GM13976 (cell line): ENCODE measurements at places on chromosomes 3 and 15.

DNA sequence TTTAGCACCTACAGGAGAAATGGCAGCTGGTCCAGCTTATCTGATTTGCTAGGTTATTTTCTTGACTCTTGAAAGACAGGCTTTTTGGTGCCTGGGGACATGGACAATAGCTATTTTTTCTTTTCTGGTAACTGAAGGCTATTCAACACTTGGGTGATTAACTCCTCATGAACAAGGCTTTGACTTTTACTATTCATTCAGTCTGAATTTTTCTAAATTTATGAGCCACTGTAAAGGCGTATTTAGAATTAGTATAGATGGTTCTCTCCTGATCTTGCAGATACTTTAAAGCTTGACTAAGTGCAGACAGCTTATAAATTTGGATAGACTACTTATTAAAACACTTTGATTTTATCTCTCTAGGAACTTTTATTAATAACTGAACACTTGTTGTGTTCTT is 18.4 kb upstream of the GFM1 start:
- no peak for DNase-seq

GRCh38 chr15:78372880-78373279 is 32.7 kb downstream of the CRABP1 start:
- DNase-seq, result no peak

- DNase-seq, result no peak
Measured at GRCh38 chr3:148093753-148094152, 604.0 kb upstream of the AGTR1 start.

GRCh38 chr3:127606981-127607595 is 8.9 kb downstream of the MCM2 start:
- DNase-seq, result no peak

DNA sequence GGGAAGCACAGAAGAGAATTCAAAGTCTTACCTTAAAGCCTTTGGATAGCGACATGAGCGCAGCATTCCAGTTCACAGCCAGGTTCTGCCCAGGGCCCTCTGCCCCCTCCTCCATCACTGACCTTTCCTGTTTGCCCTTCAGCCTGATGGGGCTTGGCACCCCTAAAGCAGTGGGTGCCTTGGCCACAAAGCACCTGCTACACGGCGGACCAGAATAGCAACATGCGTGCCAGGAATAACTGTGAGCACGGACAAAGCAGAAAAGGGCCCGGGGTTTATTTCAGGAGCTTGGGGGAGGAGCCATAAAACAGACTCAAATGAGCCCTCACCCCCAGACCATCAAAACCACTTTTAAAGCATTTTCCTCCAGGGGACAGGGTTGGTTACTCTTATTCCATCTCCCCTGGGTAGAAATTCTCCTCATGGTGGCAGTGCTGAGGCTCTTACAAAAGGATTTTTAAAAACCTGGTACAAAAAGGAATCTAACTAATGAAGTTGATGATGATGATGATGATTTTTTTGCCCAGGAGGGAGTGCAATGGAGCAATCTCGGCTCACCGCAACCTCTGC is 135.4 kb downstream of the KLF13 start:
- DNase-seq, result no peak

- DNase-seq, result no peak
Measured at GRCh38 chr3:126663750-126664149, 8.8 kb upstream of the TXNRD3 start.

- no peak for DNase-seq
Measured at GRCh38 chr15:98727115-98728040, 79.0 kb downstream of the IGF1R start.

GRCh38 chr3:9508781-9509180 is 44.8 kb downstream of the LHFPL4 start:
- no peak for DNase-seq

DNA sequence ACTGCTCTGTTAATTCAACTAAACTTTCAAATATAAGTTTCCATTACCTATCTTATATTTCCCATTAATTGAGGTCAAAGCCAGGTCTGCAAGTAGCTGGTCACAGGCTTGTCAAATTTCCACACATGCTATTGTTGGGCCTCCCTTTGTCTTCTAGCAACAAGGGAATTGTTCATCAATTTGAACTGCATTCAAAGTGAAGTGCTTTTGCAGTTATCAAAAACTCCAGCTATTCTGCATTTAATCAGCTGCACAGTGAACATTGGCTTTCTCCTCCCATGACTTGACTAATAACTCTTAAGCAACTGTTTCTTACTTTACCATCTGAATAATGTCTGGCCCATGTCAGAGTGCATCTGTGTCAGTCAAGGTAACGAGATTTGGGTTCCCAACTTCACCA is 198.4 kb downstream of the KCNH8 start:
- DNase-seq, result no peak

DNA sequence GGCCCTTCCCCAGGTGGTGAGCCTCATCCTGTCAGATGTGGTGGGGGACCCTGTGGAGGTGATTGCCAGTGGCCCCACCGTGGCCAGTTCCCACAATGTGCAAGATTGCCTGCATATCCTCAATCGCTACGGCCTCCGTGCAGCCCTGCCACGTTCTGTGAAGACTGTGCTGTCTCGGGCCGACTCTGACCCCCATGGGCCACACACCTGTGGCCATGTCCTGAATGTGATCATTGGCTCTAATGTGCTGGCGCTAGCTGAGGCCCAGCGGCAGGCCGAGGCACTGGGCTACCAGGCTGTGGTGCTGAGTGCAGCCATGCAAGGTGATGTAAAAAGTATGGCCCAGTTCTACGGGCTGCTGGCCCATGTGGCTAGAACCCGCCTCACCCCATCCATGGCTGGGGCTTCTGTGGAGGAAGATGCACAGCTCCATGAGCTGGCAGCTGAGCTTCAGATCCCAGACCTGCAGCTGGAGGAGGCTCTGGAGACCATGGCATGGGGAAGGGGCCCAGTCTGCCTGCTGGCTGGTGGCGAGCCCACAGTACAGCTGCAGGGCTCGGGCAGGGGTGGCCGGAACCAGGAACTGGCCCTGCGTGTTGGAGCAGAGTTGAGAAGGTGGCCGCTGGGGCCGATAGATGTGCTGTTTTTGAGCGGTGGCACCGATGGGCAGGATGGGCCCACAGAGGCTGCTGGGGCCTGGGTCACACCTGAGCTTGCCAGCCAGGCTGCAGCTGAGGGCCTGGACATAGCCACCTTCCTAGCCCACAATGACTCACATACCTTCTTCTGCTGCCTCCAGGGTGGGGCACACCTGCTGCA is 4.8 kb downstream of the GLYCTK start:
- DNase-seq, result no peak

DNA sequence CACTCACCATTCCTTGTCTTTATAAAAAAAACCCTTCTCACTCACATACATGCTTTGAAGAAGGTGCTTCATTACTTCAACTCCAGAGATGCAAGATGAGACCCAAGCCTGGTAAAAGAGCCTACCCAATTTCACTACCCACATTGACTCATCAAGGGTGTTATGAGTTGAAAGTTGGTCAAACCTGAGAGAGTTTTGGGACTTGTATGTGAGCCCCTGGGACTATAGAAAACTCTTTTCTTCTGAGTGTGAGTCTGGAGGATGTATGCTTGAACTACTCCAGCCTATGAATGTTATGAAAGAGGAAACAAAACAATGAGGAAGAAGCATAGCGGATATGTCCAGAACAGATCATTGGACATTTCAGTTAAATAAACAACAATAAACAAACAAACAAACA is 106.5 kb upstream of the SATB1 start:
- no peak for DNase-seq

- no peak for DNase-seq
Measured at GRCh38 chr3:183444748-183445147, 16.3 kb upstream of the MCF2L2 start.

DNA sequence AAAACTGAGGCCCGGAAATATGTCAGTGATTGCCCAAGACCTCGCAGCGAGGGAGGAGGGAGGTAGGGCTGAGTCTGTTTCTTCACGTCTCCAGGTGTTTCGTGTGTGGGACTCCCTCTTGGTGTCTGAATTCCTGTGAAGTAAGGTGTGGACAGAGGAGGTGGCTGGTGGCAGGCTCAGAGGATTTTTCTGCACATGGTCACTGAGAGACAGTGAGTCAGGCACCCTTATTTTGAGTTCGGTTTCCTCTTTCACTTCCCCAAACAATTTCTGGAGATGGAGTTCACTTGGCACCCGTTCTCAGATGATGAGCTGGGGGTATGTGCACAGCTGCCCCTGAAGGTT is 46.3 kb upstream of the VPS8 start:
- no peak for DNase-seq

- no peak for DNase-seq
Measured at GRCh38 chr3:3086239-3086638, 23.9 kb downstream of the IL5RA start.

GRCh38 chr3:37811625-37812498 is 49.8 kb upstream of the CTDSPL start:
- no peak for DNase-seq

DNA sequence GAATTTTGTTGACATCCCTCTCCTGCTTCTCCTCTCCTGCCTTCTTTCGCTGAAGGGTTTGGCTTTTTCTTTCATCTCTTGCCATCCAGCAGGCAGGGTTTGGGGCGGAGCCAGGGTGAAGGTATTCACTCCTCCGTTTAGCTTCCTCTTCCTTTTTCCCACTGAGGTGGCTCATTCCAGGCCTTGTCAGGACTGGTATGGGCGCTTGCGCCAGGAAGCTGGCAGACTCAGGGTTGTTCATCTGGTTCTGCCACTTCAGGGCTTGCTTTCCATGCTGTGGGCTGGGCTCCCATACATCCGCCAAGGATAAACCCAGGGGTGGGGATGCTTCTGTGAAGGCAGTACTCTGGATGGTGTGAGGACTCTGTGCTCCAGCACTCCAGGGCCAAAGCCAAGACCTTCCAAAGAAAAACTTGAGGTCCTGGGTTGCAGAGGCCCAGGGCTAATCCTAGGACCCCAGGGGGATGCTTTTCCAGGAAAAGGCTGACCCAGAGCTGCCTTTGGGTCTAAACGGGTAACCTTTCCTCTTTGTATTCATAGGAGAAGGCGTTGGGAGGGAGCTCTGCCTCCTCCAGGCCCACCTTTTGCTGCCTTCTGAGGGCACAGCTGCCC is 7.7 kb upstream of the AMOTL2 start:
- no peak for DNase-seq

- no peak for DNase-seq
Measured at GRCh38 chr3:141735770-141736465, 2.2 kb upstream of the RNF7 start.

- DNase-seq, result no peak
Measured at GRCh38 chr3:138310494-138310893, 19.2 kb downstream of the NME9 start.

DNA sequence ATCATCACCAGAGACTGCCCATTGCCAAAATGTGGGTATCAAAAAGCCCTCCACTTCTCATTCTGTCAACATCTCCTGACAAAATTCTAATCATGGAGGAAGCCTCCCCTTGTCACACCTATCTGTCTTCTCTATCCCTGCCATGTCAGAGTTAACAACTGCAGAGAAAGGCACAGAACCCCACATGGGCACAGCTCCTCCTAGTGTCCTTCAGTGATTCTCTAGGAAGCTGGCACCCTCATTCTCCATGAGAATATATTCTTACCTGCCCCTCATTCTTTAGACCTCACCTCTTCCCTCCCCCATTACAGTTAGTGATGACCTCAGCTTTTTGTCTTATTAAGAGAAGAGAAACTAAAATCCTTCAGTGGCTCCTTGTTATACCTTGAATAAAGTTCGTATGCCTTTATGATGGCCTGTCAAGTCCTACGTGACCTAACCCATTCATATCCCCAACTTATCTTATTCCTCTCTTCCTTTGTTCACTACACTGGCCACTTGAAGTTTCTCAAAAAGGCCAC is 44.6 kb downstream of the NME9 start:
- no peak for DNase-seq

DNA sequence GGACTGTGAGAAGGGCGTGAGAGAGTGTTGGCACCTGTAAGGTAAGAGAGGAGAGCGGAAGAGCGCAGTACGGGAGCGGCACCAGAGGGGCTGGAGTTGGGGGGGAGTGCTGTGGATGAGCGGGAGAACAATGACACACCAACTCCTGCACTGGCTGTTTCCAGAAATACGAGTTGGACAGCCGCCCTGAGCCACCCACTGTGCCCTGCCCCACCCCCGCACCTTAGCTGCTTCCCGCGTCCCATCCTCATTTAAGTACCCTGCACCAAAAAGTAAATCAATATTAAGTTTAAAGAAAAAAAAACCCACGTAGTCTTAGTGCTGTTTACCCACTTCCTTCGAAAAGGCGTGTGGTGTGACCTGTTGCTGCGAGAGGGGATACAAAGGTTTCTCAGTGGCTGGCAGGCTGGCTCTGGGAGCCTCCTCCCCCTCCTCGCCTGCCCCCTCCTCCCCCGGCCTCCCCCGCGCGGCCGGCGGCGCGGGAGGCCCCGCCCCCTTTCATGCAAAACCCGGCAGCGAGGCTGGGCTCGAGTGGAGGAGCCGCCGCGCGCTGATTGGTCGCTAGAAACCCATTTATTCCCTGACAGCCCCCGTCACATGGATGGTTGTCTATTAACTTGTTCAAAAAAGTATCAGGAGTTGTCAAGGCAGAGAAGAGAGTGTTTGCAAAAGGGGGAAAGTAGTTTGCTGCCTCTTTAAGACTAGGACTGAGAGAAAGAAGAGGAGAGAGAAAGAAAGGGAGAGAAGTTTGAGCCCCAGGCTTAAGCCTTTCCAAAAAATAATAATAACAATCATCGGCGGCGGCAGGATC is at the start of gene SOX2:
Gene SOX2, plus strand, starts transcription at position 601 of the 811 bp plus-strand sequence. CDS start 436 bp downstream, outside the sequence.
- DNase-seq, result peak; percentile 70

- peak; percentile 47 for DNase-seq
Measured at GRCh38 chr3:187242900-187243299, 45.6 kb downstream of the RTP1 start.

DNA sequence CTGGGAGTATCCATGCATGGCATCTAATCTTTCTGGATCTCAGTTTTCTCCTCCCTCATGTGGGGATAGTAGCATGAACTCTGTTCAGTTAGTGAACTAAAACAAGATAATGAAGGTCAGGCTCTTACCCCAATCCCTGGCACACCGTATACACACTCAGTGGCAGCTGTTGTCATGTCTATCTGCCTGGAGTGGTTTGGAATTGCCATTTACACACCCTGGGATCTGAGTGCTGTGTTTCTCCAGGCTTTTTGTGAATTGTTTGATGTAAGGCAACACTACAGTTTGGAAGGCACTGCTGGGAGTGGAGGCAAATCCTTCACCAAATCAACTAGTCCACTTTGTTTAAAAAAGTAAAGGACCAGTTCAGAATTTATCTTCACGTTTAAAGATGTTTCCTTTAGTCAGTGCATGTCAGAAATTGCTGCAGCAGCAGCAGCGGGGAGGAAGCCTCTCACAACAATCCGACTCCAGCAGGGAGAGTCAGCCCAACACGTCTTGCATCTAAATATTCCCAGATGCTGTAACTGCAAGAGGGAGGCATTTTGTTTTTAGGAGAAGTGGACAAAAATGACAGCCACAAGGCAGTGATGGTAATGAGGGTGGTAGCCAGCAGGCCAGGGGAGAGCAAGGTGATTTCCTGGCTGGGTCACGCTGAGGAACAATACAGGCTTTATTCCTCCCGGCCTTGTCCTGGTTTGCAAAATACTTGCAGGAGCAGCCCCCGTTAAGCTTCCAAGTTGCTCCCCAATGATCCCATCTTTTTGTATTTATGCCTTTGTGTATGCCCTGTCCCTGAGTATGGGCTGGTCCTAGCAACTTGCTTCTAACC is 128.5 kb upstream of the LRIG1 start:
- no peak for DNase-seq
